ENCODE measurements at places on chromosomes 13 and 19. TPM values are rescaled to one million over a fixed set of nuclear protein-coding genes. Genes with fewer than 3 reads are reported as not detected.

GRCh38 chr13:42484386-42484785, 89.6 kb upstream of the TNFSF11 start:
- peaks cover 9% of the 10 kb centered on the region for H3K4me1 ChIP-seq
- no peak overlapping the region for H3K27ac ChIP-seq
- no peaks in the 10 kb centered on the region for H3K27me3 ChIP-seq
- DNase-seq, result no peak

GRCh38 chr13:106568299-106569003, 514 bp upstream of the ARGLU1 start:
- peak overlapping the region; percentile 89 for H3K4me3 ChIP-seq
- no peak for DNase-seq
- H3K27me3 ChIP-seq, result no peaks in the 10 kb centered on the region

- peaks cover 22% of the 10 kb centered on the region for H3K4me1 ChIP-seq
- no peak for DNase-seq
These were observed 262.5 kb upstream of the STARD13 start for GRCh38 chr13:33548069-33548468.

DNA sequence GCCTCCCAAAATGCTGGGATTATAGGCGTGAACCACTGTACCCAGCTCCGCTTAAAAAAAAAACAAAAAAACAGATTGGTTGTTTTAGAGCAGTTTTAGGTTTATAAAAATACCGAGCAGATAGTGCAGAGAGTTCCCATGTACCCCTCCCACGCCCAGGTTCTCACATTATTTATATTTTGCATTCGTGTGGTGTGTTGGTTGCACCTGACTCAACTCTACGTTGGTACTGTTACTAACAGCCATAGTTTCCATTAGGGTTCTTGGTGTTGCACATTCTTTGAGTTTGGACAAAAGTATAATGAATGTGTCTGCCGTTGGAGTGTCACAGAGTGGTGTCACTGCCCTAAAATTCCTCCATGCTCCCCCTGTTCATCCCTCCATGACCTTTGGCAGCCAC, 29.1 kb downstream of the MYO9B start:
- no peak overlapping the region for H3K27ac ChIP-seq
- peaks cover 44% of the 10 kb centered on the region for H3K36me3 ChIP-seq
- H3K4me1 ChIP-seq, result peaks cover 24% of the 10 kb centered on the region
- H3K4me3 ChIP-seq, result no peak overlapping the region
- no peaks in the 10 kb centered on the region for H3K27me3 ChIP-seq

The NLRP11 gene
- not detected for total RNA-seq

DNA sequence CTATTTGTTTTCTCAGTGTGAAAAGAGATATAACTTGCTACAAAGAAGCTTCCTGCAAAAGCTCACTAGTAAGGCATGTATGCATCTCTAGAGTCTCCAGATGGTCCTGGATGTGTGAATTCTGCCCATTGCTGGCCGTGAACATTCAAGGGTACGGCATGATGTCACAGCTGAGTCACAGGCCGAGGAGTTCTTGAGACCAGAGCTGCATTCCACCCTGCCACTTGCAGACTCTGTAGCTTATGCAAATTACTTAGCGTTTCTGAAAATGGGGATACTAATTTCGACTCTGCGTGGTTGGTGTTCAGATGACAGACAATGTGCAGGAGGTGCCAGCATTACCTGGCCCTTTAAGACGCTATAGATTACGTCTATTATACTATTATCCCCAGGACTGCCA, 470.7 kb downstream of the ZNF536 start:
- no peaks in the 10 kb centered on the region for H3K4me1 ChIP-seq
- no peak overlapping the region for H3K27ac ChIP-seq

The ICAM5 gene
- total RNA-seq, result 0.45 TPM

- no peak overlapping the region for H3K27ac ChIP-seq
- H3K36me3 ChIP-seq, result no peaks in the 10 kb centered on the region
- H3K4me1 ChIP-seq, result no peaks in the 10 kb centered on the region
- no peak overlapping the region for H3K4me3 ChIP-seq
- DNase-seq, result no peak
These were observed 201.0 kb upstream of the RXFP2 start for GRCh38 chr13:31538067-31539042.

DNA sequence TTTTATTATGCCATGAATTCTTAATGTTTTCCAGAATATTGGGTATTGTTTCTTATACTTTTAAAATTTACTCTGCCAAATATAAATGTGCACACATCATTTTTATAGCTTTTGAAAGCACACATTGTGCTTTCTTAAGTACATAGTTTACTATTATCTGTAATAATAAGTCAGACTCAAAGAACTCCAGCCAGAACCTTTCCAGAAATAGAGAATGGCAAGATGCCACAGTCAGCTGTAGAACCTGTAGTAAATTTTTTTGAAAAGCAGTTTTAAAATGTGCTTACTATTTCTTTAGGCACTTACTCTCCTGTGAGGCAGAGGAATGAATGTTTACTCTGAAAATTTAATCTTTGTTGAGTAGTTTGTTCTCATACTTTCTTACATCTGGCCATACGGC, 1287.1 kb downstream of the PCDH9 start:
- H3K4me3 ChIP-seq, result no peak overlapping the region
- H3K36me3 ChIP-seq, result no peaks in the 10 kb centered on the region
- H3K27ac ChIP-seq, result peak overlapping the region; percentile 37
- H3K4me1 ChIP-seq, result no peaks in the 10 kb centered on the region
- no peak for DNase-seq

The ANO8 gene
- total RNA-seq, result 3.1 TPM

- no peak within 1 kb of the TSS for H3K27ac ChIP-seq
- H3K4me1 ChIP-seq, result peaks cover 27% of the 10 kb centered on the region
- H3K27me3 ChIP-seq, result no peaks in the 10 kb centered on the region
These were observed at the start of gene JSRP1 for GRCh38 chr19:2255982-2256685. TSS of gene JSRP1 (minus strand) at chr19:2256417. CDS start at chr19:2255314, 1,103 bp downstream.

DNA sequence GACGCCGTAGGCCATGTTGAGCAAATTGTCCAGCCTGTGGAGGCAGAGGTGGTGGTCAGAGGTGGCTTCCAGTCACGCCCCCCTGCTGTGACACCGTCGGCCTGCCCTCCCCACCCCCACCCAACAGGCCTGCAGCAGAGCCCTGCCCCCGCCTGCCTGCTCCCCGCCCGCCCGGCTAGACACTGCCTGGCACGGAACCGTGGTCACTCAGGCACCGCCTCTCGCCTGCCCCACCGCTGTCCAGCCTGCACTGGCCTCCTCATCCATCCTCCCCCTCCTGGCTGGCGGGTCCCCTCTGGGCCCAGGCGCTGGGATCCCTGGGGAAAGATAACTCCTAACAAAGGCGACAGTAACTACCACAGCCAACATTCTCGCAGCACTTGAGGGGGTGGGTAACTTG, 21.7 kb downstream of the PRKCSH start:
- DNase-seq, result no peak
- no peaks in the 10 kb centered on the region for H3K36me3 ChIP-seq
- H3K4me1 ChIP-seq, result no peaks in the 10 kb centered on the region
- no peaks in the 10 kb centered on the region for H3K27me3 ChIP-seq

DNA sequence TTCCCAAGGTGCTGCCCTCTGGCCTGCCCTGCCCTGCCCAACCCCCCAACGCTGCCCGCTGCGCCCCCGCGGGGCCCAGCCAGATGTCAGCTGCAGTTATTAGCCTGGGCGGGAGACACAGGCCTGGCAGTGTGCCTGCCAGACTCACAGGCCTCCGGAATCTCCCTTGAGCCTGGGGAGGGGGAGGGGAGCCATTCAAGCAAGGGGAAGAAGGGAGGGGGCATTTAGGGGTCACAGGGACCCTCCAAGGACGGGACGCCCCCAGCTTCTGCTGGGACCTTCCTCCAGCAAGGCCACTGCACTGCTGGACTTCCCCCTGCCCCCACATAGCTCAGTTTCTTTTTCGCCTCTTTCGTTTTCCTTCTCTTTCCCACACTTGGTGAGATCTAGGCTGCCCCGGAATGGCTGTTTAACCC, 2.6 kb upstream of the JUNB start:
- DNase-seq, result no peak
- H3K27me3 ChIP-seq, result no peaks in the 10 kb centered on the region
- no peaks in the 10 kb centered on the region for H3K36me3 ChIP-seq
- peak overlapping the region; percentile 99 for H3K27ac ChIP-seq

DNA sequence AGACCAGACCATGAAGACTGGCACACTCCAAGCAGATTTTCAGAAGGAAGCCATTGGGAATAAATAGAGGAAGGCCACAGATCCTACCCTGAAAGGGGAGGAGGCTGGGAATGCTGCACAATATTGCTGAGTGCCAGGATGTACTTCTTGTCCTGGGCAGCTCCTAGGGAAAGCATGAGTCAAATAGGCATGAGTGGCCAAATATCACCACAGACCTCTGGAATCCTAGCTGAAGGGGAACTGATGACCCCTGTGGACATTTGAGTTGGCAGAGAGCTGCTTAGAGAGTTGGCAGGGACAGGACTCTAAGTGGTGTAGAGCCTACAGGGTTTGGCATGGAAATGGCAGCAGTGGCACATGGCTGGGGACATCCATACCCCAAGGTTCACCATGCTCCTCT, 234.3 kb upstream of the TRPC4 start:
- H3K4me1 ChIP-seq, result no peaks in the 10 kb centered on the region
- H3K36me3 ChIP-seq, result no peaks in the 10 kb centered on the region
- H3K27me3 ChIP-seq, result no peaks in the 10 kb centered on the region
- no peak for DNase-seq

DNA sequence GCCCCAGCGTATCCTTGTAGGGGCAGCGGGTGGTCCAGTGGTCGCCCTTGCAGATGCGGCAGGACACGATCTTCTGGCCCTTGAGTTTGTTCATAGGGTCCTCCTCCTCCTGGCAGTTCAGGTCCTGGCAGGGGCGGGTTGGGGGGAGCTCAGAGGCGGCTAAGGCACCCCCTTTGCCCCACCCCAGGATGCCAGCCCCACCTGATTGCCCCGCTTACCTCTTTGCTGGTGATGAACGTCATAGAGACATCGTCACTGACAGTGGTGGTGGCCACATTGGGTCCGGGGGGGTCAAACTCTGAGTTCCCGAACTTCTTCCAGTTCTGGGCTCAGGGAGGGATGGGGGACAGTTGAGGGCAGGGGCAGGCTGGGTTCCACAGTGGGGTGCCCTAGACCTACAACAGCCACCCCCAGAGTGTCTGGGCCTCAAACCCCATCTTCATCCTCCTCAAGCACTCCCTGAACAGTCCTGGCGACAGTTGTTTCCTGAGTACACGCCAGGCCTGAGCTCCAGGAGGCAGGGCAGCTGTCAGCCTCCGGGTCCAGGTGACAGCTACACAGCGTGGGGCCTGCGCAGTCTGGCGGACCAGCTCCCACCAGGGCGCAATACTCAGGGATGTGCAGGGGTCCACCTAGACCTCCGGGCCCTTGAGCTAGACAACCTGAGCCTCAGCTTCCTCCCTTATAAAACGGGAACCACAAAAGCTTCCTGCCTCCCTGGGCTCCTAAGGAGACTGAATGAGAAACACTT, 2.7 kb downstream of the EIF3G start:
- DNase-seq, result no peak
- H3K4me1 ChIP-seq, result peaks cover 51% of the 10 kb centered on the region
- H3K27ac ChIP-seq, result no peak overlapping the region
- no peaks in the 10 kb centered on the region for H3K27me3 ChIP-seq

The ATCAY gene
- total RNA-seq, result 0.42 TPM

The NOVA2 gene
- total RNA-seq, result 1.2 TPM

The BEST2 gene
- total RNA-seq, result not detected

DNA sequence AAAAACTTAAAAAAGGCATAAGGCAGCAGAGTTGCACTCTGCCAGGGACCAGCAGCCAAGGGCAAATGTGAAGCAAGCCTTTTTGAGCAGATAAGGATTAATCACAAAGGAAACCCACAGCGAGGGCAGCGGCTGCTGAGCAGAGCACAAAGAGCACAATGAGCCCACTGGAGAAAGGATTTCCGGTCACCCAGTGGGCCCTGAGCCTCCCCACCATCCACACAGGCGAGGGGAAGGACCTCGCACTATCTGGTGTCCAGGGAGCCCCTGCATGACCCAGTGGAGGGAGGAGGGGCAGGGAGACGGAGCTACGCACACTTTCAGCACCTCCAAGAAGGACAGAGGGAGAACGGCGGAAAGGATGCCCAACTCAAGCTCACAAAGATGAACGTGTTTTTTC, 40.0 kb downstream of the COL4A1 start:
- H3K36me3 ChIP-seq, result peaks cover 4% of the 10 kb centered on the region
- peaks cover 95% of the 10 kb centered on the region for H3K4me1 ChIP-seq
- H3K27ac ChIP-seq, result peak overlapping the region; percentile 59
- peak; percentile 81 for DNase-seq

The DNAAF3 gene
- not detected for total RNA-seq

DNA sequence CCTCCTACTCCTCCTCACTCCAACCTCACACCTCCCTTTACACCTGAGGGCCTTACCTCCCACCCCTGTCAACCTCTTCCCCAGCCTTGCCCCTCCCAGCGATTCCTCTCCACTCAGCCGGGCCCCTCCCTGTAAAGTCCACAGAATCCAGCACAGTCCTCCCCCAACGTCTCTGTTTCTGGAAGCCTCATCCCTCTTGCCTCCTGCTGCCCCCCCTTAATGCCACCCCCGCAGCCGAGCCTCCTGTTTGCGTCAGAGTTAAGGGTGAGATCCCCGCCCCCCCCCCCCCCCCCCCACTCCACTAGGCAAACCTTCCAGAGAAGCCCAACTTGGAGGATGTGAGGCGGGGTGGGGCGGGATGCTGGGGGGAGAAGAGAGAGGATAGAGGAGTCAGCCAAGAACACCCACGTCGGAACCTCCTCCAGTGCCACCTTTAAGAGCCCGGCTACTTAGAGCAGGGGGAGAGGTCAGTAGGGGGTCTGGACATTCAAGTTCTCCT, 2.1 kb downstream of the UNC13A start:
- peaks cover 99% of the 10 kb centered on the region for H3K27me3 ChIP-seq
- H3K4me3 ChIP-seq, result peak overlapping the region; percentile 37
- peaks cover 28% of the 10 kb centered on the region for H3K4me1 ChIP-seq
- no peak for DNase-seq

The ZNF85 gene
- 4.1 TPM for total RNA-seq

The SYT5 gene
- total RNA-seq, result 0.80 TPM

DNA sequence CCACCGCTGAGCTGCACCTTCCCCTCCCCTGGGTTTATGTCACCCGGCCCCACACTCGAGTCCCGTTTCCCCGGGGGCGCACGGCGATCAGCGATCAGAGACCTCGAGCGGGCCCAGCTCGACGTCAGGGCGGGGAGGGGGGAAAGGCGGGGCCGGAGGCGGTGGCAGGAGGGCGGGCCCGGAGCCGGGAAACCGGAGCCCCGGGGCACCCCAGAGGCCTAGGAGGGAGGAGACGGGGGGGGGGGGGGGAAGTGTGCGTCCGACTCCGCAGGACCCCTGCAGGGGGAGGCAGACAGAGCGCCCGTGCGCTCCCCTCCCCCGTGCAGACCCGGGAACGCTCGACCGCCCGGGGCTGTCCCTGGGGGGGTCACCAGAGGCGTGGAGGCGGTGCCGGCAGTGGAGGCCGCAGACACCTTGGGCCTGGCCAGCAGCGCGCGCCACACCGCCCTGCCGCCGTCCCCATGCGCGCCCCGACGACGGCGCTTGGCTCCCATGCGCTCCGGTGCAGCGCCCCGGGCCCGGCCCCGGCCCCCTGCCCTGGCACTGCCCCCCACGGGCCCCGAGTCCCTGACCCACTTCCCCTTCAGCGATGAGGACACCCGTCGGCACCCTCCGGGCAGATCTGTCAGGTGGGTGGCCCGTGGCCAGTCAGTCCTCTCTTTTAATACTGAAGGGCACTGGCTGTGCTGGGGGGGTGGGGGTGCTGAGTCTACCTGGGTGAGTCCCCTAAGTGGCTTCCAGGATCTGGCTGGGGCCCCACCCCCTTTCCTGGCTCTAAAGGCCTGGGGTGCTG, 11.8 kb downstream of the PDE4A start:
- peaks cover 4% of the 10 kb centered on the region for H3K36me3 ChIP-seq
- DNase-seq, result no peak
- H3K4me3 ChIP-seq, result peak overlapping the region; percentile 63
- peak overlapping the region; percentile 53 for H3K27ac ChIP-seq
- H3K4me1 ChIP-seq, result peaks cover 32% of the 10 kb centered on the region
- no peaks in the 10 kb centered on the region for H3K27me3 ChIP-seq

- no peak overlapping the region for H3K27ac ChIP-seq
- no peaks in the 10 kb centered on the region for H3K27me3 ChIP-seq
- no peaks in the 10 kb centered on the region for H3K36me3 ChIP-seq
- no peak for DNase-seq
These were observed 1584.5 kb upstream of the MIR17HG start for GRCh38 chr13:89763005-89763404.

The ERICH6B gene
- total RNA-seq, result not detected

The CUL4A gene
- total RNA-seq, result 124 TPM
